ENCODE measurements at places on chromosomes 3 and 15.

GRCh38 chr3:145678401-145678800, 482.6 kb downstream of the PLOD2 start:
- peak; percentile 53 for DNase-seq

- DNase-seq = no peak
These were observed 213.9 kb downstream of the TP63 start for GRCh38 chr3:189845069-189845468.

DNA sequence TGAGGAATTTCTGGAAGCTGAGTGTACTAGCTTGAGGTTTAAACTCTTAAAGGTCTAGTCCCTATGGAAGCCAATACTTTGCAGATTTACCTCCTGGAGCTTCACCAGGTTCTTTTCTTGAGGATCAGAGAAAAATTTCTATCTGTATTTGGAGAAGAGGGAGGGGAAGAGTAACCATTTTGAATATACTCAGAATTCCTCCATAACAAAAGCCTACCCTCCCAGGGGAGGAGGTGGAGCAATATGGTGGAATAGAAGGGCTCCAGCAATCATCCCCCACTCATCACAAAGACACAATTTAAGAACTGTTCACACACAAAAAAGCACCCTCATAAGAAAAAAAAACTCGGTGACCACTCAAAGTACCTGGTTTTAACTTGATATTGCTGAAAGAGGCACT, 36.0 kb upstream of the PEX5L start:
- no peak for DNase-seq

DNA sequence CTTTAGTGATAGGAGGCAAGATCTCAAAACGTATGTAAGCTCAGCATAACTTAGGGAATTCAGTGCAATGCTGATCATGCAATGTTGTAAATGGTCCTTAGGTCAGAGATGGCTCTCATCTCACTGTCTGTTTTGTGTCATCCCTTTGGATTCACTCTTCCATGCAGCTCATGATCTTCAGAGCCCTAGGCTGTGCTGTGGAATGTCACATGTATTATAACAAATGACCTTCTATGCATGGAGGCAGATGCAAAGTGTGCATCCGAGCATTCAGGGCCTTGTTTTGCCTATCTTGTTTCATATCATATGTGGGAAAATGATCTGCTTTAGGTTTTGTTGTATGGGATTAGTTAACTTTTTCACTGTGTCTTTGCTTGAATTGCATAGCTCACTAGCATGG, 40.5 kb upstream of the PDZRN3 start:
- no peak for DNase-seq

DNA sequence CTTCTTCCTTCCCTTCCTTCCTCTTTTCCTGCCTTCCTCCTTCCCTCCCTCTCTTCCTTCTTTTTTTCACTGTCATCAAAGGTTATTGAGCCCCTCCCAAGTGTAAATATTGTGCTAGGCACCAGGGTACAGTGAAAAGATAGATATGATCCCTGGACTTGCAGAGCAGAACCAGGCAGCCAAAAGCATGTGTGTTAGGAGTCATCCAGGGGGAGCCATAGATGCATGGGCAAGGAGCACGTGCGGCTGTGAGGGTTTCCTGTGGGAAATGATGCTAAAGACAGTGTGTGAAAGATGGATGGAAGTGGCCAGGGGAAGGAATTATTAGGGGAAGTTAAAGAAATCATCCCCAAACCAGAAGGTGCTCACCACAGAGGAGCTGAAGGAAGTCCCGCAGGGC, 65.2 kb downstream of the NR2F2 start:
- DNase-seq = no peak

GRCh38 chr3:535566-536416, 339.2 kb downstream of the CHL1 start:
- no peak for DNase-seq

DNA sequence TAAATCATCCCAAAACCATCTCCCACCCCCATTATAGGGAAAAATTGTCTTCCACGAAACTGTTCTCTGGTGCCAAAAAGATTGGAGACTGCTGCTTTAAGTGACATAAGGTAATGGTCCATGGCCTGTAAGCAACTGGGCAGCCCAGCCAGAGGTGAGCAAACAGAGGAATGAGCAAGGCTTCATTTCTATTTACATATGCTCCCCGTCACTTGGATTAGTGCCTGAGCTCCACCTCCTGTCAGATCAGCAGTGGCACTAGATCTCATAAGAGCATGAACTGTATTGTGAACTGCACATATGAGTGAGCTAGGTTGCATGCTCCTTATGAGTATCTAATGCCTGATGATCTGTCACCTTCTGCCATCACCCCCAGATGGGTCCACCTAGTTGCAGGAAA, 1159.8 kb upstream of the ALCAM start:
- DNase-seq = peak; percentile 0

DNA sequence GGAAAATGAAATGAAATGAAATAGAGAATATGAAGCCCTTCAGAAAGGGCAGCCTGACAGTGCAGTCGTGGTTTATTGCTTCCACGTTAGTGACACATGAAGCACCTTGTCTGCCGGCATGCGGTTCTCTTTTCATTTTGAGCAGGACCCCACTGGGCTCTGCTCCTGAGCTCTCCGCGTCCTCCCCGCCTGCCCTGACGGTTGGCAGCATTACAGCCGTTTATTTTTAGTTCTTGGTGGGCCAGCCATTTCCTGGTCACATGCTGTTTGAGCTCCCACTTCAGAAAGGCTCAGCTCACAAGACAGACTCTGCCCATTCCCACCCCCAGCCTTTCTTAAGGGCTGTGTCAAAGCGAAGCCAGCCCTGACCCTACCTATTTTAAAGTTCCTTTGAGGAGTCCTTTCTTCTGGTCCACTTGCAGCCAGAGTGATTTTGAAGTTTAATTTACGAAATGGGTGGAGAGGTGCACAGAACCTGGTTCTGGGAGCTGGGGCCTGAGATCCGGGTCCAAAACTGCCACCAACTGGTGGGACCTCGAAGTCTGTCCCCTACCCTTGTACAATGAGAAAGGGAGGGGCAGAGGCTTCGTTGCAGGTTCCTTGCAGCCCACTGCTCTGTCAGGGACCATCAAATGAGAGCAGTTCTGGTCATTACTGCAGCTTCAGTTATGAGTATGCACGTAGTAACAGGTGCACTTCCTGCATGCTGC, 60.1 kb downstream of the MGLL start:
- no peak for DNase-seq

- no peak for DNase-seq
These were observed 5.9 kb downstream of the ATP8B4 start for GRCh38 chr15:50113187-50113505.

DNA sequence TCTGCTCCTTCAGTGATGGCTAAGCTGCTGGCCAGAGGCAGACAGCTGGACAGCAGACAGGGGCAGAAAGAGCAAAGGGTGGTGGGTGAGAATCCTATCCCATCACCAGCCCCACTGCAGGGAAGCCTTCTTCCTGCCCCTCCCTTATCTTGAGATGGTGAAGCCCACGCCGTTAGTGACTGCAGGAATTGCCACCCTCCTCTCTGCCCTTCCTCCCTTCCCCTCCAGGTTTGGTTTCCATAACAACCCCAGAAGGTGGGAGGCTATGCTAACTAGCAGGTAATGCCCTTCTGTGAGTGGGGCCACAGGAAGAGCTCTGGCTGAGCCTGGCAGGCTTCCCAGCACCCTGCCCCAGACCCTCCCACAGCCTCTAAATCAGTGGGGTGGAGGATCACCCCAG, 32.8 kb downstream of the SCN5A start:
- no peak for DNase-seq

DNA sequence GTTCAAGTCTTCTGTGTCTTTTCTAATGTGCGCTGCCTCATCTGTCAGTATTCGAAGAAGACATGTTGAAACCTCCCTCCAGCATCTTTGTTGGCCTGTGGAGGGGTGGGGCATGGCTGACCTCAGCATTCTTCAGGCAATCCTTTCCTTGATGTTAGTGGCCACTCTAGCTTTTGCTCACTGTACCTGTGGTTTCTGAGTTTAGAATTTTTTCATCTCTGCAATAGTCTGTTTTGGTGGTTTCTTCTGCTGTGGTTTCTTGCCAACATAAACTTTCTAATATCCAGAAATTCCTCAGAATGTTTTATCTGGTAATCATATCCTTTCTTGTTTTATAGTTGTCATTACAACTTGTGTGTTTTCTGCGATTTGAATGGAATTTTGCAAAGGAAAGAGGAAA, 251.3 kb upstream of the NR2E3 start:
- DNase-seq = peak; percentile 95

DNA sequence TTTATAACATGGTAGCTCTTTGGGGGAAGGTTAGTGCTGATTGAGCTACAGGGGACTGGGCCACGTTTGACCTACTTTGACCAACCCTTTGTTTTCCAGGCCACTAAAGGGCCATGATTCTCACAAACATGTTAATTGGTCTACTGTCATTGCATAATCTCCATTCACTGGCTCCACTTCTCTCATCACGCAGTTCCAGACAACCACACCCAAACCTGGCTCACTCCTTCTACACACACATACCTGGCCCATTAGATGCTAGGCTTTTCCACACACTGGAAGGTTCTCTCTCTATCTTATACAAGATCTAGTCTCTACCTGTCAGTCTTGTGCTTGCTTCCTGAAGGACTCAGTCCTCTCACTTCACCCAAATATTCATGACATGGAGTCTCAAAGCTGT, 15.9 kb downstream of the TGM5 start:
- DNase-seq = no peak

DNA sequence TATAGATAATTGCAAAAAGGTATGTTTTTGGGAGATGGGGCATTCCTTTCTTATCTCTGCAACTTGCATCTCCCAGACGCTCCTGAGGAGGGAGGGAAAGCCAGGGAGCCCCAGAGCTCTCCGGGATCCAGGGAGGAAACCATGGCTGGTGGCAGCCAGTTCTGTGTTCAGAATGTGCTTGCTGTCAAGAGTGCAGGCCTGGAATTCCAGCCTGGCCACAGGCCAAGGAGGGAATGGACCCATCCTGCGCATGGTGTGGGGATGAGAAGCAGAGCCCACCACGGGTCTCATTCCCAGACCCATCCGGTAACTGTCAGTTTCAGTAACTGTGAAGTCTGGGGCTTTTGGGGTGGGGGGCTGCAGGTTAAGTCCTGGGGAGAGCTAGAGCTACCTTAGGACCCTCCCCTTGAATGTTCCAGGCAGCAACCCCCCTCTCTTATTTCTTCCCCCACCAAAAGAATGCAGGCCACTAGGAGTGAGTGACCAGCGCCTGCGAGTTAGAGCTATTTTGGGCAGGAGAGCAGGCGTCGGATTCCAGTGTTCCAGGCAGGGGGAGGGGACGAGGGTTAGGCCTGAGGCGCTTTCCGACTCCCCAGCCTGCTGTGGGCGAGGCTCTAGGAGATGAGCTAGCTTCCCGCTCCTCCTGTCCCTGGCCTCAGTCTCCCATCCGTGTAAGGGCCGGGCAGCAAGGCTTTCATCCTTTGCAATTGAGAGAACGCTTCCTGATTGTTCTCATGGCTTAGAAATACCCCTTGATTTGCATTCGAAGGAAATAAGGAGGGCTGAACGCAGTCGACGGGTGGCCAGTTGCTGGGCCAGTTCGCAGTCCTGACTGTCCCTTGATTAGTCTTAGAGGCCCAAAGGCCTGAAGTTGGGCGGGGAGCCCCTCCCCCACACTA, 781 bp upstream of the DAG1 start:
- DNase-seq = peak; percentile 62

DNA sequence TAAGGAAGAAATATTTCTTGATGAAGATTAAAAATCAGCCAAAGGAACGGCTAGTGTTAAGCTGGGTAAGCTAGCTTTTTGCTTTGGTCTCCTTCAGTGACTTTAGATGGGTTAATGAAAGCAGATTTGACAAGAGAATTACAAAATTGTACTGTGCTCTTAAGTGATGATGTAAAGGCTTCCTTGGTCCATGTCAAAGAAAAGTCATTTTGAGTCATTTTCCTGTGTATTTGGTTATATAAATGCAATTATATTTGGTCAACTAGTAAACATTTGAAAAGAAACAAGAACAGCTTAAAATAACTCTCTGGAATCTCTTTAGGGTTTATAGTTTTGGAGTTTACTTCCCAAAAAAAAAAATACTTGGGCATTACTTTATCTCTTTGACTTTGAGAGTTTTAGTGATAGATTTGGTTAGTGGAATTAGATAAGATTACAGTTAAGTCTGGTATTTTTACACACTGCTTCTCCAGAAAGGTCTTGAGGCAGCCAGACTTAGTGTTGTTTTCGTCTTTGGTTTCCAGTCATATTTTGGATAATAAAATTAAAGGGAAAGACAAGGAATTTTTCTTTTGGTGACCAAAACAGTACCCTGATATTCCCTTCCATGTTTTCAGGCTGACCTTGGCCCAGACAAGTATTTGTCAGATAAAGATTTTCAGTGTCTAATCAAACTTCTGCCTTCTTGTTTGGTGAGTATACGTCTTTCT, 42.3 kb downstream of the PDHB start:
- DNase-seq = no peak

DNA sequence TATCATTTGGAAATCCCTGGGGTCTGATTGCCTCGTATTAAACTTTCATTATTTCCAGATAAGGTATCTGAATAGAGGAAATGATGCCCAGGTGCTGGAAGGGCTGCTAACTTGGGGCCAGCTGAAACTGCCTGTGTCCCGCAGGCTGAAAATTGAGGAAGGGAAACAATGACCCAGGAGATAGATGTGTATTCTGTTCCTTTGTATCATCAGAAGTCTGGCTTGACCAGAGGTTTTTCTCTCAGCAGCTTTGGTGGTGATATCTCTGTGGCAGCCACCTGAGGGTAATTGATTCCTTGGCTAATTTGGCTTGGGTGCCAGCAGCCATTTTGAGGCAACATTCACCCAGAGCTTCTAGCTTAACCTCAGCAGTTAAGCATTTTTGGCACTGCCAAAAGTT, 90.0 kb upstream of the STT3B start:
- no peak for DNase-seq

- peak; percentile 13 for DNase-seq
These were observed 175.9 kb upstream of the PLSCR5 start for GRCh38 chr3:146781059-146781458.

DNA sequence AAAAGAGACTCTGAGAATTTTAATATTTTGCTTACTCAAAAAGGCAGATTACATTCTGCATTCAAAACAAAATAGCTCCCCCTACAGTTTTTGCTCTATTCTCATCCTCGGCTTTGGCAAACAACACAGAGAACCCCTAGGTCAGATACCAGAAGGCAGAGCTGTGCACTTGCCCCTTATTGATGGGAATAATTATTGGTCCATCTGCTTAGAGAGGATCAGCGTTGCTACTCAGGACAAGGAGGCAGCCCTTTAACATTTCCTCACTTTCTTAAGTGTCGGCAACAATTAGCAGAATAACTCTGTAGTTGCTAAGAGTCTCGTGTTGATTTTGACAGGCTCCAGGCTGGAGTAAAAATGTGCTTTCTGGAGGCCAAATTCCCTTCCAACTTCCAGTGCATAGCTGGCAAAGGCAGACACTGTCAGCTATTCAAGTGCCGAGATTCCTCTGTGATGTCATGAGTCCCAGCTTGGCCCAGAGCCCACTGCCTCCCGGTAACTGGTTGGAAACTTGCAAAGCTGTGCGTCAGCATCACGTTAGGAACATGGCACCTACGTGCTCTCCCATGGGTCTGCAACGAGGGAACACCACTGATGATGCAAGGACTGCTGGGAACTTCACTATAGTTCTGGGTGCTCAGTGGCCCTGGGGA, 482.7 kb upstream of the ADAMTS9 start:
- DNase-seq = peak; percentile 71

All from iris pigment epithelial cell (primary cell).